ENCODE measurements at places on chromosomes 7 and 10.

DNA sequence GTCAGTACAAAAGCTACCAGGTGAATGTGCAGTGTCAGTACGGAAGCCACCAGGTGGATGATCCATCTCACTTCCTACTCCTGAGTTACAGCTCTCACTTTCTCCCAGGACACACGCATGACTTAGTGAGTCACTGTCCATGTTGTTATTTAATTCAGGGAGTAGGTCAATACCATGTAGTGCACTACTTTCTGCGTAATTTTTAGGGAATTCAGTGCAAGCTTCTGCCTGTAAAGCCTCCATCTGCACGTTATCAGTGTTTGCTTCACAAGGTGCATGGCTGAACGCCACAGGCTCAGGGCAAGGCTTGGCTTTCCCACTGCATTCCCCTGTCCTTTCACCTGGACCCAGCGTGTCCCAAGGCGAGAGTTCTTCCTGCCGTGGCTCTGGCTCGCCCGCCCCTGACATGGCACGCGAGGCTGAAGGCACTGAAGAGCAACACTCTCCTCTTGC, 59.5 kb downstream of the LARP4B start:
- DNase-seq = no peak

GRCh38 chr7:40638545-40639320, 503.9 kb downstream of the SUGCT start:
- no peak for DNase-seq

- DNase-seq = no peak
Observed at GRCh38 chr7:154929006-154929726, 73.8 kb downstream of the PAXIP1 start.

DNA sequence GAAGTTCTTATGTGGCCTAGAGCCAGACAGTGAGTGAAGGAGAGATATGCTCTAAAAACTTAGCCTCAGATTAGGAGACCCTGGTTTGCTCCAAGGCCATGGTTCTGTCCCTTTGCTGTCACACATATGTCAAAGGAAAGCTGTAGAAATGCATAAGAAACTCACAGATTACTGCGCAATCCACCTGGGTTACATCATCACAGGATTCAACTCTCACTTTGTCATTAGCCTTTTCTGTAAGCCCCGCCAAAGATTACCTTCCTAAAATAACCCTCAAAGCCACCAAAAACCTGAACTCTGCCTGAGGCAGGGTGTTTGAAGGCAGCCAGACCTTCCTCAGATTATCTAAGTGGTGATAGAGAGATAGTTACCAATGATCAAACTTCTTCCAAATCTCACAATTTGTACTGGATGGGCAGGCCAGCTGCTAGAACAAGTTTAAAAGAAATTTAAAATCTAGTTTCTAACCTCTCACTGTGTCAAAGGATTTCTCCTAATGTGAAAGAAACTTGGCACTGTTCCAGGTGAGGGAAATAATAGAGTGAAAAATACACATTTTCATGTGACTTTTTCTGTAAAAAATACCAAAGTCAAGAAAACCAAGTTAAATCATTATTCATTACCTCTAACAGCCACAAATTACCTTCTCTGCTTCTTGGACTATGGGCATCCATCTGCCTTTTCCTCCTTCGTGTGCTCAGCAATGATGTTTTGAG, 567.2 kb downstream of the SUGCT start:
- no peak for DNase-seq

GRCh38 chr10:21599582-21599981, 65.5 kb downstream of the MLLT10 start:
- no peak for DNase-seq

DNA sequence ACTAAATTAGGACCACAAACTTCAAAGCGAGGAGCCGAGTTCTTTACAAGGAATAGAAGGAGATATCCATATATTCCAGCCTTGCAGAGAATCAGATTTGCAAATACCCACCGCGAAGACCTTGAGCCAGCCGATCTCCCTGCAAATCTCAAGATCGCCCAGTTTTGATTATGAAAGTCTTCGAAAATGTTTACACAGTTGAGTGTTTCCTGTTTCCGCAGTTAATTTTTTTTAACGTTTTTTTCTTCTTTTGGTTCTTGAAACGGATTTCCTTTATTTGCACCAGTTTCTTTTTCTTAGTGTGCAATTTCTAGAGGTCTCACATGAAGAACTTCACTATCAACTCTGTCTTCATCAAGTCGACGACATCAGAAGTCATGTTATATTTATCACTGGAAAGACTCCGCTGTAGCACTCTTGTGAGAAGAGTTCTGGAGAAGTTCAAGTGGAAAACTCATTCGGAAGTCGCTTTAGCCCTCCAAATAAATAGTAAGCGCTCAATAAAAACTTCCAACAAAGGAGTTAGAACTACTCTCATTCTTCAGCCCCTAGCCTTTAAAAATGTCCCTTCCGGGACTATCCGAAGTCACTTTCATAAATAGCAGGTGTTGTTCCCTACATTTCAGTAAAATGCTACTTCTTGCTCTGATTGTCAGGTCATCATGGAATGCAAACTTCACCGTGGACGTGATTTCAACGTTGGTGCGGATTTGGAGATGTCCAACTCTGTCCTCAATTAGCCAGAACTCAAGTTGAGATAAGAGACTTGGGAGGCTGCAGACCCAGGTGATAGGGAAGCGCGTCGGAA, 11.9 kb upstream of the SPAG6 start:
- DNase-seq = no peak

- no peak for DNase-seq
Observed at GRCh38 chr10:98619446-98619845, 172.7 kb upstream of the HPS1 start.

DNA sequence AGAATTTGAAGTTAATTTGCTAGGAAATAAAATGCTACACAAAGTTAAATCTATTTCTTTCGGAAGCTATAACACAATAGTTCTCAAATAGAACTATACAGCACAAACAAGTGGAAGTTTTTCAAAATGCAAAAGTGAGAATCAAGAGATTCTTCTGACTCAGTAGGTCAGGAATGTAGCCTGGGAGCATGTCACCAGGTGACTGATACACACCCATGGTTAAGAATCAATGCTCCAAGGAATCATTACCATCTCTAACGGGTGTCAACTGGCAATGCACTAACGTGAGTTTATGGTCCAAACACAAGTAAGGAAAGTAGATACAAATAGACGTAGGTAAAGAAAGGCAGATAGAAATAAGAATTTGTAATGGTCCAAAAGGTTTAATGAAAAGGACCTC, 170.5 kb downstream of the SRPK2 start:
- DNase-seq = no peak

DNA sequence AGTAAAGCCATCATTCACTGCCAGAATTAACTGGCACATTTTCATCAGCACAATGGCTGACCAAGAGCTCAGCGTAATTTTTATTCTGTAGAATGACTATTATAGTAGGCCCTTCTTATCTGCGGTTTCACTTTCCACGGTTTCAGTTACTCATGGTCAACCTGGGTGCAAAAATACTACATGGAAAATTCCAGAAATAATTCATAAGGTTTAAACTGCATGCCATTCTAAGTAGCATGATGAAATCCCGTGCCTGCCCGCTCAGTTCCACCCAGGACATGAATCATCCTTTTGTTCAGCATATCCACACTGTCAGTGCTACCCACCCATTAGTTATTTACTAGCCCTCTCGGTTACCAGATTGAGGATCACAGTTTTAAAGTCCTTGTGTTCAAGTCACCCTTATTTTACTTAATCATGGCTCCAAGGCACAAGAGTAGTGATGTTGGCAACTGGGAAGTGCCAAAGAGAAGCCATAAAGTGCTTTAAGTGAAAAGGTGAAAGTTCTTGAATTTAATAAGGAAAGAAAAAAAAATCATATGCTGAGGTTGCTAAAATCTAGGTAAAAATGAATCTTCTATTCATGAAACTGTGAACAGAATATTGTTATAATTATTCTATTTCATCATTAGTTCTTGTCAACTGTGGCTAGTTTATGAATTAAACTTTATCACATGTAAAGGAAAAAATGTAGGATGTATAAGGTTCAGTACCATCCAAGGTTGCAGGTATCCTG, 204.9 kb downstream of the DOCK4 start:
- no peak for DNase-seq

- DNase-seq = no peak
Observed at GRCh38 chr10:42926843-42927242, 144.2 kb downstream of the BMS1 start.

- no peak for DNase-seq
Observed at GRCh38 chr10:119222537-119222936, 15.2 kb downstream of the GRK5 start.

DNA sequence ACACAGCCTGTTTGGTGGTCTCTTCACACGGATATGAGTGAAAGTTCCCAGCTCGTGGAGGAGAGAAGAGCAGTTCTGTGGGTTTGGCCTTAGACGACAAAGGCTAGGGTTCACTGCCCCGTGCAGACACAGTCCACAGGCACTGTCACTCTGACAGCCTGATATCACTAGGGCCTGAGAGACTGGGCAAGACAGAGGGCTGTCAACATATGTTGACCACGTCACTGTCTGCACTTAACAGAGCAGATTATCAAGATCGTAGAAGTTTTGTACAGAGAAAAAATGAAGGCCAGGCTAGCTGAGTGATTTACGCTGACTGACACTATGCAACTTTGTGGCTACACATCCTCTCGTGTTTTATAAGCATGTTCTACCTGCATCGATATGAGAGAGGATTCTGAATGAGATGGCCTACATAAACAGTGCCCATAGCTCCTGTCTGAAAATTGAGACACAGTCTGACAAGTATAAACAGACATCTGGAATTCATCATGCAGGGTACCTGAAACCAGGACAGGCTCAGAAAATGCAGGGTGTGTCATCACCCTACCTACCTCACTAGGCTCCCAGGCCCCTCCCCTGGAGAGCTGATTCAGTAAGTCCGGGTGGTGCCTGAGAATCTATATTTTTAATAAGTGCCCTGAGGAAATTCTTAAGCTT, 120.0 kb downstream of the SGMS1 start:
- DNase-seq = no peak

- DNase-seq = no peak
Observed at GRCh38 chr10:86291616-86292340, 74.8 kb downstream of the GRID1 start.

DNA sequence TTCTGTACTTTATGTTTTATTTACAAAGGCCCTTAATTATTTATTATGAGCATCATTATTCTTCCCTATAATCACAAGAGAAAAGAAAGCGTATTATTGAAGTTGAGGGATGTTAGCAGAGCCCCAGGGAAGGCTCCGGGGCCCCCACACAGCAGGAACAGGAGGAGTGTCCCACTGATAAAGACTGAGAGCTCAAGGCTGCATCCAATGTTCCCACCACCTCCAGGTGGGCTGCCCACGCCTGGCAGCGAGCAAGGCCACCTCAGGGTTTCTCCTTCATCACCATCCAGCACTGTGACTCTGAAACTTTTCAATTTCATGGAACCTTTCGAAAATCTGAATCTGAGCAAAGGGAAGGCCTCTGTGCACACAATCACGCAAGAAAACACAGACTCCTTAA, 35.9 kb upstream of the WIPF3 start:
- DNase-seq = no peak

- no peak for DNase-seq
Observed at GRCh38 chr7:135914346-135914745, 62.8 kb downstream of the MTPN start.

GRCh38 chr7:21611129-21611528, 68.3 kb downstream of the DNAH11 start:
- DNase-seq = no peak

GRCh38 chr7:39130857-39131526, 153.3 kb downstream of the POU6F2 start:
- no peak for DNase-seq

DNA sequence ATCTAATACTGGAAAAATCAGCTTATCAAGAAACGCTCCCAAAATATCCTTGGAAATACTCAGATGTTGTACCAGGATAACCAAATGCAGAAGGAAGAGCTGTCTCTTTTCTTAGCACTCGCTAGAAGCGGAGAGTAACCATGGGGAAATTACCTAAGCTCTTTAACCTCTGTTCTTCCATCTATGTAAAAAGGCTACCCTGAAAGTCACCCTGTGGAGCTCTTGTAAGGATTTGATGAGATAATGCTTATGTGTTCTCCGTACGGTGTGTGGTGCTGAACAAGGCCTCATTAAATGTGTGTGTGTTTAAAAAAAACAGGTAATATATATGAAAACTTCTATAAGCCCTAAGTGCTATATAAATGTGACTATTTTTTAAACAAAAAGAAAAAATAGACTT, 38.2 kb upstream of the MYO3A start:
- DNase-seq = no peak

DNA sequence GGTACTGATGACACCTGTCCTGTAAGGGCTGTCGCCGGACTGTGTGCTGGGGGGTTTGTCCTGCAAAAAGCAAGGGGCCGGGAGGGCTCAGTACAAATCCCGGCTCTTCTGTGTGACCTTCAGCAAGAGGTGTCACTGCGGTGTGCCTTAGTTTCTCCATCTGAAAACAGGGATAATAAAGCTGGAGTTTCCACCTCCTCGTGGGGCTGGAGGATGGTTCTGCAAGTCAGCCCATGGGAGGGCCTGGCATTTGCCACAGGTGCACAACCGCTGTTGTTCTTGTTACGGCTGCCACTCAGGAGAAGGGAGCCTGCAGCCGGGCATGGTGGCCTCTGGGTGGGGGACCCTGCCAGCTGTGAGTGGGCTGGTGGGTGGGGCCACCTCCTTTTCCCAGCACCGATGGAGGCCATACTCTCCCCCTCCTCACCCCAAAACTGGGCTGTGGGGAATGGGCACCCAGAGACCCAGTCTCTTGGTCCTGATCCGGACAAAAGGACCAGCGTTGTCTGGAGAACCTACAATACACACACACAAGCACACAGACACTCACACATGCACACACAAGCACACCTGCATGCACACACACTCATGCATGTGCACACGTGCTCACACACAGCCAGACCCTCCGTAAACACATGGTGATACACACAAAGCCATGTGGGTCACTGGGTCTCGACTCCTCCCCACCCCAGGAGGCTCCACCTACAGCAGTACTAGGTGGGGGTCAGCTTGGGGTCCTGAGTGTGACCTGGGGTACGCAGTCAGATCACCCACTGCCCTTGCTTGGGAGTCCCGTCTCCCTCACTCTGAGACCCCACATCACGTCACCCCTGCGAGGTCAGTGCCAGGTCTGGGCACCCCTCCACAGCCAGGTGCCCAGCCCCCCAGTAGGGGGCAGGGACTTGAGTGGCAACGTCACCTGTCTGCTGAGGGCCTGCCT, 34.1 kb downstream of the ELFN1 start:
- DNase-seq = no peak

GRCh38 chr10:73789659-73790055, 4.3 kb downstream of the ZSWIM8 start:
- no peak for DNase-seq

- DNase-seq = no peak
Observed at GRCh38 chr10:7507887-7508726, 97.3 kb upstream of the SFMBT2 start.

- no peak for DNase-seq
Observed at GRCh38 chr7:13797545-13797944, 191.9 kb downstream of the ETV1 start.

- no peak for DNase-seq
Observed at GRCh38 chr10:58440484-58440883, 55.3 kb downstream of the TFAM start.

DNA sequence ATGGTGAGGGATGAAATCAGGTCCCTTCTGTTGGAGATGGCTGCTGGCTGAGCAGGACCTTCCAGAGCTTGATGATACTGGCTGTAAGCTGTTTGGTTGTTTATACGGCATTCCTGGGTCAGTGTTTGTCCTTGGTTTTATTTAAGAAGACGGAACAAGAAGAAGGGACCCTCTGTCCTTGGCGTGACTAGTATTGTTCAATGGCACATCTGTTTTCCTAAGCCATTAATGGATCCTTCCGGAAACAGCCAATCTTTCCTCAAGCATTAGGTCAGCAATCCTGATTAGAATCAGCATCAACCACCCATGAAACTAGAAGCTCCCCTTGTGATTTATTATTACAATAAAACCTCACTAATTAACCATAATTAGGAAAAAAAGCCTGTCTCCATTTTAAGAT, 128.7 kb upstream of the KIAA1217 start:
- DNase-seq = no peak

Measured in stimulated activated CD4-positive, alpha-beta T cell treated with anti-CD3 and anti-CD28 coated beads, Interleukin-12 subunit alpha, Interleukin-12 subunit beta, amount 100 ng/mL, for 24 hours (primary cell).